ENCODE measurements at places on chromosomes 11 and 22. TPM values are rescaled to one million over a fixed set of nuclear protein-coding genes. Genes with fewer than 3 reads are reported as not detected.

- peaks cover 17% of the 10 kb centered on the region for H3K4me1 ChIP-seq
- no peak for DNase-seq
- H3K27me3 ChIP-seq = no peaks in the 10 kb centered on the region
- no peak overlapping the region for H3K27ac ChIP-seq
Measured at GRCh38 chr11:73077454-73077853, 64.7 kb downstream of the FCHSD2 start.

GRCh38 chr11:27540051-27540450, 33.5 kb upstream of the LIN7C start:
- DNase-seq = no peak
- no peak overlapping the region for H3K27ac ChIP-seq
- no peaks in the 10 kb centered on the region for H3K4me1 ChIP-seq
- H3K27me3 ChIP-seq = no peaks in the 10 kb centered on the region
- H3K4me3 ChIP-seq = no peak overlapping the region
- H3K36me3 ChIP-seq = no peaks in the 10 kb centered on the region

- DNase-seq = peak; percentile 38
- H3K4me3 ChIP-seq = no peak overlapping the region
- H3K27ac ChIP-seq = no peak overlapping the region
- no peaks in the 10 kb centered on the region for H3K27me3 ChIP-seq
Measured at GRCh38 chr11:61254403-61255025, 13.5 kb downstream of the PGA5 start.

GRCh38 chr11:64074239-64074638, 38.5 kb downstream of the FLRT1 start:
- no peaks in the 10 kb centered on the region for H3K27me3 ChIP-seq
- no peak overlapping the region for H3K27ac ChIP-seq
- H3K4me3 ChIP-seq = no peak overlapping the region
- no peak for DNase-seq
- H3K36me3 ChIP-seq = no peaks in the 10 kb centered on the region
- H3K4me1 ChIP-seq = peaks cover 6% of the 10 kb centered on the region

DNA sequence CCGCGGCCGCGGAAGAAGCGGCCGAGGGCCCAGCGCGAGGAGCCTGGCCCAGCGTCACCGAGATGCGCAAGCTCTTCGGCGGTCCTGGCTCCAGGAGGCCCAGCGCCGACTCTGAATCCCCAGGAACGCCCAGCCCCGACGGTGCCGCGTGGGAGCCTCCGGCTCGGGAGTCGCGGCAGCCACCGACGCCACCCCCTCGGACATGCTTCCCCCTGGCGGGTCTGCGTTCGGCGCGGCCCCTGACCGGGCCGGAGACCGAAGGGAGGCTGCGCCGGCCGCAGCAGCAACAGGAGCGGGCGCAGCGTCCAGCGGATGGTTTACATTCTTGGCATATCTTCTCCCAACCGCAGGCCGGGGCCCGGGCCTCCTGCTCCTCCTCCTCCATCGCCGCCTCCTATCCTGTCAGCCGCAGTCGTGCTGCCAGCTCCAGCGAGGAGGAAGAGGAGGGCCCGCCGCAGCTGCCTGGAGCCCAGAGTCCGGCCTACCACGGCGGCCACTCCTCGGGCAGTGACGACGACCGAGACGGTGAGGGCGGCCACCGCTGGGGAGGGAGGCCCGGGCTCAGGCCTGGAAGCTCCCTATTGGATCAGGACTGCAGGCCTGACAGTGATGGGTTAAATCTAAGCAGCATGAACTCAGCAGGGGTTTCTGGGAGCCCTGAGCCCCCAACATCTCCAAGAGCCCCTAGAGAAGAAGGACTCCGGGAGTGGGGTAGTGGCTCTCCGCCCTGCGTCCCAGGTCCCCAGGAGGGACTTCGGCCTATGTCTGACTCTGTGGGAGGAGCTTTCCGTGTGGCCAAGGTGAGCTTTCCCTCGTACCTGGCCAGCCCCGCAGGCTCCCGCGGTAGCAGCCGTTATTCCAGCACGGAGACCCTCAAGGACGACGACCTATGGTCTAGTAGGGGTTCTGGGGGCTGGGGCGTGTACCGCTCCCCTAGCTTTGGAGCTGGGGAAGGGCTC, 1.2 kb downstream of the ARHGEF17 start:
- H3K27me3 ChIP-seq = peaks cover 5% of the 10 kb centered on the region
- H3K27ac ChIP-seq = no peak overlapping the region
- H3K36me3 ChIP-seq = no peaks in the 10 kb centered on the region
- DNase-seq = no peak
- H3K4me1 ChIP-seq = peaks cover 7% of the 10 kb centered on the region

DNA sequence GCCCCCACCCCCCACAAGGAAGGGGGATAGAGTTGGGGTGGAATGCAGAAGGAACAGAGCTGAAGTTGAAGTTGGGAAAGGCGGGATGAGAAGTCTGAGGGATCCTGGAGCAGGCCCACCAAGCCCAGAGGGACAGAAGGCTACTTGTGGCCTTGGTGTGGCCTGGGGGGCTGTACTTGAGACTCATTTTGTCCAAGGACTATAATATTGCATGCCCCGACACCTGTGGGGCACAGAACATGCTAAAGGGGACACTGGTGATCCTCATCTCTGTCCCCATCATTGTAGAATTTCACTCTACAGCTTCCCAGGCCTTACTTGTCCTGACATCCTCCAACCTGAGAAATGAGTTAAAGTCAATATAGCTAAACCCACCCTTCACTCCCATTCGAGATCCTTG, 1.3 kb downstream of the ESAM start:
- H3K27ac ChIP-seq = no peak overlapping the region
- DNase-seq = no peak

- peak overlapping the region; percentile 95 for H3K27ac ChIP-seq
- peak; percentile 43 for DNase-seq
- peak overlapping the region; percentile 90 for H3K4me3 ChIP-seq
- no peaks in the 10 kb centered on the region for H3K27me3 ChIP-seq
- peaks cover 20% of the 10 kb centered on the region for H3K4me1 ChIP-seq
- peaks cover 8% of the 10 kb centered on the region for H3K36me3 ChIP-seq
Measured at GRCh38 chr22:23894710-23895598, 771 bp downstream of the MIF start.

GRCh38 chr11:42055606-42056005, 596.2 kb upstream of the LRRC4C start:
- no peak for DNase-seq
- H3K4me3 ChIP-seq = no peak overlapping the region
- H3K27me3 ChIP-seq = no peaks in the 10 kb centered on the region
- no peaks in the 10 kb centered on the region for H3K36me3 ChIP-seq
- no peaks in the 10 kb centered on the region for H3K4me1 ChIP-seq
- H3K27ac ChIP-seq = no peak overlapping the region

The MYBPC3 gene
- not detected for total RNA-seq
